Stimulated activated CD4-positive, alpha-beta T cell treated with anti-CD3 and anti-CD28 coated beads, Interleukin-2, amount 100 ng/mL, for 48 hours (primary cell): ENCODE measurements at places on chromosomes 13 and 19.

- no peak for DNase-seq
Measured at GRCh38 chr19:19406878-19407632, 1.6 kb downstream of the GATAD2A start.

- no peak for DNase-seq
Measured at GRCh38 chr13:59801107-59801880, 362.4 kb downstream of the DIAPH3 start.

GRCh38 chr13:60019119-60019993 is 144.4 kb downstream of the DIAPH3 start:
- DNase-seq = no peak

GRCh38 chr13:67951431-67951830 is 721.3 kb upstream of the PCDH9 start:
- DNase-seq = no peak

GRCh38 chr19:31390711-31391110 is 41.5 kb upstream of the TSHZ3 start:
- no peak for DNase-seq

- DNase-seq = peak; percentile 50
Measured at GRCh38 chr19:45117167-45117594, 24.2 kb downstream of the PPP1R37 start.

DNA sequence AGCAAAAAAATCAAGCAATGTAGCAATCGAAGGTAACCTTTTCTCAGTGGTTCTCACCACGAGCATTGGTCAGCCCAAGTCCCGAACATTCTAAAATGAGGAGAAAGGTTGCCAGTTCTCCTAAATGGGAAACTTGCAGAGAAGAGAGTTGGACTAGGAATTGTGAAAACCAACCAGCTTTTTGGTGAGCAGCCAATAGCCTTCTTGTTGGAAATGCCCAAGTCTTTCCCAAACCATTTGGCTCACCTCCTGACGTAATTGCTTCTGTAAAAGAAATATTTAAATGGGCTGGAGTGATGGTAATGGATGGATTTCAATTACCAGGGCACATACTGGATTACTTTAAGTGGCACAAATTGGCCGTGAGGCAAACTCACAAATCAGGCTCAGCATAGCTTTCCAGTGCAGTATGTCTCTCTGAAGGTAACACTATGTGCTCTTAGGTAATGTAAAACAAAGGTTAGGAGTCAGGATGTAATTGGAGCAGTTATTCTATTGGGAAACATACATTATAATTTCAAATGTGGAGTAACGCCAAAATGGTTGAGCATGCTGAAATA is 423.2 kb downstream of the KLF5 start:
- no peak for DNase-seq
